ENCODE measurements at places on chromosomes 4 and X. TPM values are rescaled to one million over a fixed set of nuclear protein-coding genes. Genes with fewer than 3 reads are reported as not detected.

GLRB gene
- total RNA-seq = 16.2 TPM

TMEM271 gene
- total RNA-seq = not detected

RAB41 gene
- total RNA-seq = not detected

RBM3 gene
- 640 TPM for total RNA-seq

ADH1B gene
- 3.2 TPM for total RNA-seq

ADGRG4 gene
- total RNA-seq = 0.86 TPM

FRMPD4 gene
- total RNA-seq = 0.26 TPM

PCDH7 gene
- total RNA-seq = not detected

TLR3 gene
- 17.9 TPM for total RNA-seq

THAP9 gene
- total RNA-seq = 6.3 TPM

Data from articular chondrocyte of knee joint (primary cell).